ENCODE measurements at places on chromosomes 4 and X.

GRCh38 chr4:85826060-85826678 lies 351.2 kb downstream of the ARHGAP24 start:
- no peaks in the 10 kb centered on the region for H3K36me3 ChIP-seq
- no peak overlapping the region for H3K27ac ChIP-seq
- H3K4me1 ChIP-seq, result peaks cover 55% of the 10 kb centered on the region
- H3K4me3 ChIP-seq, result no peak overlapping the region

GRCh38 chr4:120544838-120545237 lies 377.7 kb downstream of the PRDM5 start:
- no peak for DNase-seq
- no peaks in the 10 kb centered on the region for H3K4me1 ChIP-seq
- H3K27ac ChIP-seq, result no peak overlapping the region
- no peaks in the 10 kb centered on the region for H3K36me3 ChIP-seq

DNA sequence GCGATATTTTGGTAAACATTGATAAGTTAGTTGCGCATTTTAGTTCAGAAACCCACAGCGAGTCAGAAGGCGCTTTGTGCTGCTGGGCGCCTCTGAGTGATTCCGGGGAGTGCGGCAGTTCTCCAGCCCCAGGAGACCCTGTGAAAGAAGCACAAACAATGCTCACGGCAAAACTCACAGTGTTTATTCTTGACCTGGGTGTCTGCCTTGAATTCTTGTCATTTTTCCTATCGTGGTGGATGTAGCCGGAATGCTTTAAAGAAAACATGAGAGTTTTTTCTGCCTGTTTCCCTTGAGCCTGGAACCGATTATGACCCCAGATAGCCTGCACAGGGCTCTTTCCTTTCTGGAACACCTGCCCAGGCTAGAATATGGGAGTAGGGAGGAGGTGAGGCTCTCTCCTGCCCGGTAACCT lies 6.7 kb downstream of the TBL1X start:
- no peak for DNase-seq
- no peaks in the 10 kb centered on the region for H3K27me3 ChIP-seq

GRCh38 chr4:145540235-145540634 lies 58.6 kb downstream of the SMAD1 start:
- no peaks in the 10 kb centered on the region for H3K36me3 ChIP-seq
- H3K27me3 ChIP-seq, result no peaks in the 10 kb centered on the region
- peaks cover 51% of the 10 kb centered on the region for H3K4me1 ChIP-seq
- DNase-seq, result no peak
- H3K27ac ChIP-seq, result no peak overlapping the region

GRCh38 chrX:49209434-49210251 lies 9.7 kb upstream of the SYP start:
- no peaks in the 10 kb centered on the region for H3K4me1 ChIP-seq
- no peak overlapping the region for H3K27ac ChIP-seq
- no peaks in the 10 kb centered on the region for H3K27me3 ChIP-seq
- no peaks in the 10 kb centered on the region for H3K36me3 ChIP-seq

- no peak for DNase-seq
- H3K4me1 ChIP-seq, result peaks cover 15% of the 10 kb centered on the region
- no peaks in the 10 kb centered on the region for H3K36me3 ChIP-seq
- no peak within 1 kb of the TSS for H3K27ac ChIP-seq
- H3K27me3 ChIP-seq, result peaks cover 60% of the 10 kb centered on the region
- peak within 1 kb of the TSS; percentile 69 for H3K4me3 ChIP-seq
Measured at GRCh38 chr4:76251441-76252270, at the start of gene FAM47E. Gene FAM47E (plus strand): TSS chr4:76251721. CDS start chr4:76251747, 26 bp downstream.

Data from esophagus squamous epithelium (tissue), 5 donors.